Activated CD4-positive, alpha-beta T cell treated with anti-CD3 and anti-CD28 coated beads, Interleukin-2, amount 50 U/mL, for 1 hour (primary cell): ENCODE measurements at places on chromosomes 7 and 10.

DNA sequence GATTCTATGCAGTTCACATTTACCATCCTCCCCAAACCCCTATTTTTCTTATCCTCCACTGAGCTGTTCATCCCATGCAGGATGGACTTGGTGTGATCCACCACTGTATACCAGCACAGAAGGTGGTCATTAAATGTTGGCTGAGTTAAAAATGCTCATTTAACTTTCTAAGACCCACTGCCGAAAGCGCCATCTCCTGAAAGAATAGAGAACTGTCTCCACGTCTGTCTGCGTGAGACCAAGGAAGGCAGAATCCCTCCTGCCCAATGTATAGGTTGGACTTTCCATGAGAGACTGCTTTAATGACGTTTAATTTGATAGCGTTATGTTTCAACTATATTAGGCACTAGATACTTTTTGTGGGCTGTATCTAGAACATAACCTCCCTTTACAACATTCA lies 124.3 kb downstream of the GPAM start:
- DNase-seq: no peak

- no peak for DNase-seq
These were observed 168.3 kb upstream of the AUTS2 start for GRCh38 chr7:69429911-69430383.

DNA sequence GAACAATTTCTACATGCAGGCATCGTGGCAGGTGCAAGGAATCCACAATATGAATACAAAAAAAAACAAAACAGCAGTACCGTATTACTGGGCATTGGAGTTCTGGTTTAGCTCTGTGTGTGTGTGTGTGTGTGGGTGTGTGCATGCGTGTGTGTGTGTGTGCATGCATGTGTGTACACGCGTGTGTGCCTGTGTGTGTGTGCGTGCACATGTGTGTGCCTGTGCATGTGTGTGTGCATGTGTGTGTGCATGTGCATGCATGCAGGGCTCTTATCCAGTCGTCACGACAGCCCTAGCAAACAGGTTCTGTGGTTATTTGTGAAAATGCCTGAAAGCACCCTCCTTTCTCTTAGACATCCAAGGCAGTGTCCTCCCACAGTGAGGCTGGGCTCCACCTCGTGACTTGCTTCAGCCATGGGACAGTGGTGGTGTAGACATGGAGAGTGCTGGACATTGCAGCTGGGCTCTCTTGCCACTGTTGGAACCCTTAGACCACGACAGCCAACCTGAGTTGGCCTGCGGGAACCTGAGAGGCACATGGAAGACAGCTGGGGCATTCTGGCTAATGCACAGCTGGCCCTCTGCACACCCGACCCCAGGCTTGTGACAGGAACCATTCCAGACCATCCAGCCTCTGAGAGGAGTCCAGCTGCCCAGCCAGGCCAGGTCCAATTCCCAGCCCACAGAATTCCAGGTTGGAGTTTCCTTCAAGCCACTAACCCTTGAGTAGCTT lies 173.4 kb upstream of the SHH start:
- DNase-seq: no peak

- DNase-seq: no peak
These were observed 818 bp downstream of the DLD start for GRCh38 chr7:107891636-107892366.

DNA sequence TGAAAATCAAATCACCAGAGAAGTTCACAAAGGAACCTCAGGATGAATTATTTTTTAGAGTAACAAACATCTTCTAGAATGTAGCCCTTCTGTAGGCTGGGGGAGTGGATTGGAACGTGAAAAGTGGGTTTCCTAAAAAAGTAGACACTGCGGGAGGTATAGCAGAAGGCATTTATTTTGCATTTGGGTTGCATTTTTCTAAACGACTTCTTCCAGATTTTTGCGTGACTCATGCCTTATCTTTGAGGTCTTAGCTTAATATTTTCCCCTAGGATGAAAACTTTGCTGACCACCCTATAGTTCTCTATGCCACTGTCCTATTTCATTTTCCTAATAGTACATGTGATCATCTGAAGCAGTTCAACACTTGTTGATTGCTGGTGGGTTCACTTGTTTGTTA lies 112.7 kb upstream of the JCAD start:
- DNase-seq: no peak

DNA sequence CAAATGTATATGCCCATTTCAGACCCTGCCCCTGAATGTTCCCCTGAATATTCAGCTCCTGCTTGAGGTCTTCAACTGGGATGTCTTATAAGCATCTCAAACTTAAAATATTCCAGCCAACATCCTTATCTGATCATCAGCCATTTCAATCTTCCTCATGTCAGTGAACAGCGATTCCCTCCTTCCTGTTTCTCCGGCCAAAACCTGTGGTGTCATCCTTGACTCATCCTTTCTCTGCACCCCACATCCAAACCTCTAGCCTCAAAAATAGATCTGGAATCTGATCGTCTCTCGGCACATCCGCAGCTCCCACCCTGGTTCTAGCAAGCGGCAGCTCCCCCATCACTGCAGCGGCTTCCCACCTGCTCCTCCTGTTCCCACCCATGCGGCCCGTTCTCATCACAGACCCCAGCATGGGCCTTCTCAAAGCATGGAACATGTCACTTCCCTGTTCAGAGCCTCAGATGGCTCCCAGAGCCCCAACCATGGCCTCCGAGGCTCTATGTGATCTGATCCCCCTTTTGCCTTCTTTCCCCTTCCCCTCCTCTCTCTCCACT lies 165.7 kb downstream of the HECW1 start:
- DNase-seq: no peak

- DNase-seq: no peak
These were observed 23.3 kb upstream of the GPR22 start for GRCh38 chr7:107446531-107446930.

DNA sequence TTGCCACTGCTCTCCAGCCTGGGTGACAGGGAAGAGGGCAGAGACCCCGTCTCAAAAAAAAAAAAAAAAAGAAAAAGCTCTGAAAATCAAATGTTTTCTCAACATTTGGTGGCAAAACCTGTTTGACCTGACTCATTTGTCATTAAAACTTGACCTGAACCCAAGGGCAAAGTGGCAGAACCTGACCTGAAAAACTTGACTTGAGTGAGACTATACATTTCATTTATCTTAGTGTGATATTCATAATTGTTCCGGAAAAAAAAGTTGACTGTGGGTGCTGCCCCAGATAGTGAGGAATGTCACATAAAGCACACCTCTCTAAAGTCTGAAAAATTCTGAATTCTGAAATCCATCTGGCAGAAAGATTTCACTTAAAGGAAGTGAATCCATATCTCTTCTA lies 2.3 kb upstream of the TAX1BP1 start:
- DNase-seq: no peak

GRCh38 chr10:7354330-7355047 lies 56.3 kb downstream of the SFMBT2 start:
- no peak for DNase-seq

DNA sequence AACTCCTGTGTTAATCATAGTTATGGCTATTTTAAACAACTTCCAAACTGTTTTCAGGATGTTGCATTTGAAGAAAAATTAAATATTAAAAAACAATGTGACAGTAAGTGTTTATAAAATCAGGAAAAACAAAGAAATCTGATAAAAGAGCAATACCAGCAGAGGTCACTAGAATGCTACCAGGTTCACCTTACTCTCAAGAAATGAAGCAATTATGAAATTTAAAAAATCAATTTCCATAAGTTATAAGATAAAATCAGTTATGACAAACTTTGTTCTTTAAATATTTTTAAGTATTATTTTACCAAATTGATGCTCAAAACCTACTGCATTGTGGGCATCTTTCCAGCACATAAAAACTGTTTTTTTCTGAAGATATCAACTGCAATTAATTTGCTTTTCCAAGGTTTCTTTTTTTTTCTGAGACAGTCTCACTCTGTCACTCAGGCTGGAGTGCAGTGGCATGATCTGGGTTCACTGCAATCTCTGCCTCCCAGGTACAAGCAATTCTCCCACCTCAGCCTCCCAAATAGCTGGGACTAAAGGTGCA lies 50.7 kb upstream of the RHEB start:
- DNase-seq: no peak

- no peak for DNase-seq
These were observed 40.3 kb downstream of the PRF1 start for GRCh38 chr10:70562036-70562755.

GRCh38 chr10:85548034-85548433 lies 818.6 kb downstream of the GRID1 start:
- DNase-seq: peak; percentile 9

GRCh38 chr7:4683884-4684565 lies 1.9 kb downstream of the FOXK1 start:
- DNase-seq: peak; percentile 30

DNA sequence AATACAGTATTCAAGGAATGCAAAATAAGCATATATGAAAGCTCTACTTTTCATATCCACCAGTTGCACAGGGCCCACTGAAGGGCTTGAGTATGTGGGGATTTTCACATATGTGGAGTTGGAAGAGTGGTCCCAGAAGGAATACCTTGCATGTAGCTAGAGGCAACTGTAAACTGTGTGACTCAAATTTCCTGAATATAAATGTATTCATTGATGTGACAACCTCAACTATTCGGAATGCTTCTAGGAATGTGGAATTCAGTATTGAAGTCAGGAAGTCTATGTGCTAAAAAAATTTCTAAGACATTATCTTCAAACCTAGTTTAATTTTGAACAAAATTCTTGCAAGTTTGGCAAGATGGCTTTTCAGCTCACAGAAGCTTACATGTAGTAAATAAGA lies 695.5 kb upstream of the SEMA3D start:
- no peak for DNase-seq

- no peak for DNase-seq
These were observed 171.1 kb downstream of the TCF7L2 start for GRCh38 chr10:113121153-113121552.

- no peak for DNase-seq
These were observed 311.4 kb upstream of the AKR1E2 start for GRCh38 chr10:4514445-4515108.

- no peak for DNase-seq
These were observed 227.8 kb downstream of the CELF2 start for GRCh38 chr10:11245510-11245909.

DNA sequence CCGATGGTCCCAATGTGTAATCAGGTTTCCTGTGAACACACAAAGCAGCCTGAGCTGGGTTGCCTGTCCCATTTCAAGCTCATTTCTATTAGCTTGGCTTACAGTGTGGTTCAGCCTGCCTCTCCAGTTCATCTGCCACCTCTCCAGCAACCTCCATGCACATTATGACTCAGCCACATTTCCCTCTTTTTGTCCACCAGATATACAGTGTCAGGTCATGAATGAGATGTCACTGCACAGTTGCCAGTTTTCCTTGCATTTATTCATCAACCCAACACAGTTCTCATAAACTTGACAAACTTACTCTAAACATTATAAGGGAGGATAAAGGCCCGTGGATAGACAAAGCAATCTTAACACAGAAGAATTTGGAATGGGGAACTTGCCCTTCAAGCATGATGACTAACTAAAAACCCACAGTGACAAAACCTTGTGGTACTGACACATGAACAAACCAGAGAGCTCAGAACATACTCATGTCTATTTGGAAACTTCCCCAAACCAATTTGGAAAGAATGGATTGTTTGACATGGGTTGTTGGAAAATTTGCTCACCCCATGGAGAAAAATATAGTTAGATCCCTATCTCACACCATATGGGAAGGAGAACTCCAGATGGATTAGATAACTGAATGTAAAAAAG lies 2.5 kb upstream of the CFAP58 start:
- no peak for DNase-seq

DNA sequence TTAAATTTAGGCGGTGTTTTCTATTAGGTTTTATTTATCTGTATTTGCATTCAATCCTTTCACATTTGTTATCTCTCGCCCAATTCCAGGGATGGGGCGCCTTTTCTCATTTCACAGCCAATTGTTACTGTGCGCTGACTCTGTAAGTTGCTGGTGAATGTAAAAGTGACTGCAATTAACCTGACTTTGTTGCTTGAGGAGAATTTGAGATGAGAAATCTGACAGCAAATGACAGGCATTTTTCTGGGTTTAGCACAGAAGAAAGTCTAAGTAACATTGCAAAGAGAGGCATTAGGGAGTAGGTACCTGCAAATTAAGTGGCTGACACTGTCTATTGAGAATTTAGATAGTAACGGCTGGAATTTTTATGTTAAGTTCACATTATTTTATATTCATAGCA lies 16.6 kb downstream of the FOXP2 start:
- DNase-seq: no peak

- DNase-seq: no peak
These were observed 68.2 kb upstream of the AGK start for GRCh38 chr7:141483044-141483443.

- DNase-seq: no peak
These were observed 895 bp downstream of the VSTM2A start for GRCh38 chr7:54543051-54543488.

- DNase-seq: no peak
These were observed 34.3 kb upstream of the HERPUD2 start for GRCh38 chr7:35729061-35729783.

DNA sequence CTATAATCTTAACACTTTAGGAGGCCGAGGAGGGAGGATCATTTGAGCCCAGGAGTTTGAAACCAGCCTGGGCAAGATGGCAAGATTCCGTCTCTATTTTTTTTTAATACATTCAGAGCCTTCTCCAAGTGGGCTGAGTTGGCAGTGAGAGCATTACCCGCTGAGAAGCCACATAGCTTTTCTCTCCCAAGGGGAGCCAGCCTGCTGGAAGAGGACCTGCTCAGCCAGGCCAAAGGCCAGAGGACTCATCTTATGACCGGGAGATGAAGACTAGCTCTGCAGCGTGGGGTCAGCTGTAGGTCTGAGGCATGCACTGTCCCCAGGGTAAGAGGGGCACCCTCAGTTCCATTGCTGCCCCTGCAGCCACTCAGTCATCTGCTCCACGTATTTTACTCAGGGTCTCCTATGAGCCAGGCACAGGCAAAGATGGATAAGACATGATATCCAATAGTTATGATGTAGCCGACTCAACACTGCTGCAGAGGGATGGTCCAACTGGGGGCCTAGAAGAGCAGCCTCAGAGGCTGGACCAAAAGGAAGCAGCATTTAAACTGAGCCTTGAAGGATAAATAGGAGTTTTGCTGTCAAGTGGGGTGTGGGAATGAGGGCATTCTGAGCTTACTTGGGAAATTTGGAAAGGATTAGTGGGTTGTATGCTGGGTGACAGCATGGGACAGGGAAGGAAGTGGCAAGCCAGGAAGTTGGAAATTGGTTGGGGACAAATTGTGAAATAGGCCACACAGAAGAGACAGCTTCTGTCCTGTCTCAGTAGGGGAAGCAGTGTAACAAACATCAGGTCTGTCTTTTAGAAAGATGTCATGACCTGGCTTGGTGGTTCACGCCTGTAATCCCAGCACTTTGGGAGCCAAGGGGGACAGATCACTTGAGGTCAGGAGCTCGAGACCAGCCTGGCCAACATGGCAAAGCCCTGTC lies 1.6 kb upstream of the MARVELD1 start:
- no peak for DNase-seq
